ENCODE measurements at places on chromosomes 5 and 9. TPM values are rescaled to one million over a fixed set of nuclear protein-coding genes. Genes with fewer than 3 reads are reported as not detected.

- no peaks in the 10 kb centered on the region for H3K36me3 ChIP-seq
- no peak overlapping the region for H3K4me3 ChIP-seq
- DNase-seq: no peak
- no peaks in the 10 kb centered on the region for H3K4me1 ChIP-seq
- H3K27ac ChIP-seq: no peak overlapping the region
Observed at GRCh38 chr5:92911293-92911692, 669.7 kb downstream of the NR2F1-AS1 start.

- DNase-seq: no peak
- H3K36me3 ChIP-seq: no peaks in the 10 kb centered on the region
- H3K4me1 ChIP-seq: peaks cover 54% of the 10 kb centered on the region
- H3K4me3 ChIP-seq: no peak overlapping the region
- no peak overlapping the region for H3K27ac ChIP-seq
Observed at GRCh38 chr5:34685485-34686165, 29.5 kb downstream of the RAI14 start.

DNA sequence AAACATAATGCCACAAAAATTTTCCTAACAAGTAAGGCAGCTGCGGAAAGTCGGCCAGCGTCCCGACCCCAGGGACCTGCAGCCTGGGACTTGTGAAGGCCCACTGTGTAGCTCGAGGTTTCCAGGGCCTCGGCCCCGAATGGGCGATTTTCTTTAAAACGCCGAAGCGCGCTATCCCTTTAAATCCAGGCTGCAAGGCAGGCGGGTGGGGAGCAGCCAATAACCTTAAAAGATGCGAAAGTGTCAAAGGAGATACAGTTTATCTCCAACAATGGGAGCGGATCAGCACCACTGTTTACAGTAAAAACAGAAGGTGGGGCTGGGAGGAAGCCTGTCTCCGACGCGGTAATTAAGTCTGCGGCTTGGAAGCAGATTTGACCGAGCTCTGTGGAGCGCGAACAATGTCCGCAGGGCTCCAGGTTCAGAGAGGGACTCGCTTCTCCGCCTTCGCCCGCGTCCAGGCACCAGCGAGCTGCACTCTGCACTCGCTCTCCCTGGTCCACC is 1.7 kb upstream of the ZSWIM6 start:
- peak overlapping the region; percentile 97 for H3K27ac ChIP-seq
- no peak for DNase-seq
- peak overlapping the region; percentile 95 for H3K4me3 ChIP-seq

DNA sequence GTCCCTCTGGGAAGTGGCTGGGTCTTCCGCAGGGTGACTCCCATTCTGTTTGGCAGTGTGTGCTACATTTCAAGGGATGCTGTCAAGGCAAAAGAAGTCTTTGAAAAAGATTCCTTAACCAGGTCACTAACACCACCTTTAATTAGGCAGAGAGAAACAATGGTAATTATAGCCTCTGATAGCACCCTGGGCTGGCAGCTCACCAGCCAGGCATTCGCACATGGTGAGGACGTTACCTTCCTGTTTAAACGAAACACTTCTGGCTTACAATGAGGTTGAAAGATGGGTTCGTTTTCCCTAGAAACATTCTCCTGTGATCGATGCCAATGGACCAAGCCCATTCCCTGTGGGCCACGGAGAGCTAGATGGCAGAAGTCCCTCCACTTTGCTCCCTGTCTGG is 230.1 kb upstream of the PANK3 start:
- H3K4me3 ChIP-seq: no peak overlapping the region
- H3K27me3 ChIP-seq: no peaks in the 10 kb centered on the region
- no peak for DNase-seq
- H3K4me1 ChIP-seq: no peaks in the 10 kb centered on the region
- no peaks in the 10 kb centered on the region for H3K36me3 ChIP-seq
- no peak overlapping the region for H3K27ac ChIP-seq

GRCh38 chr9:136762915-136763648 is 1.2 kb downstream of the LCN15 start:
- H3K27ac ChIP-seq: no peak overlapping the region
- no peaks in the 10 kb centered on the region for H3K36me3 ChIP-seq
- no peak overlapping the region for H3K4me3 ChIP-seq
- H3K4me1 ChIP-seq: peaks cover 13% of the 10 kb centered on the region

GRCh38 chr9:93306579-93307091 is 122.7 kb downstream of the WNK2 start:
- no peaks in the 10 kb centered on the region for H3K36me3 ChIP-seq
- no peak for DNase-seq
- no peak overlapping the region for H3K27ac ChIP-seq
- H3K27me3 ChIP-seq: no peaks in the 10 kb centered on the region
- H3K4me3 ChIP-seq: no peak overlapping the region

DNA sequence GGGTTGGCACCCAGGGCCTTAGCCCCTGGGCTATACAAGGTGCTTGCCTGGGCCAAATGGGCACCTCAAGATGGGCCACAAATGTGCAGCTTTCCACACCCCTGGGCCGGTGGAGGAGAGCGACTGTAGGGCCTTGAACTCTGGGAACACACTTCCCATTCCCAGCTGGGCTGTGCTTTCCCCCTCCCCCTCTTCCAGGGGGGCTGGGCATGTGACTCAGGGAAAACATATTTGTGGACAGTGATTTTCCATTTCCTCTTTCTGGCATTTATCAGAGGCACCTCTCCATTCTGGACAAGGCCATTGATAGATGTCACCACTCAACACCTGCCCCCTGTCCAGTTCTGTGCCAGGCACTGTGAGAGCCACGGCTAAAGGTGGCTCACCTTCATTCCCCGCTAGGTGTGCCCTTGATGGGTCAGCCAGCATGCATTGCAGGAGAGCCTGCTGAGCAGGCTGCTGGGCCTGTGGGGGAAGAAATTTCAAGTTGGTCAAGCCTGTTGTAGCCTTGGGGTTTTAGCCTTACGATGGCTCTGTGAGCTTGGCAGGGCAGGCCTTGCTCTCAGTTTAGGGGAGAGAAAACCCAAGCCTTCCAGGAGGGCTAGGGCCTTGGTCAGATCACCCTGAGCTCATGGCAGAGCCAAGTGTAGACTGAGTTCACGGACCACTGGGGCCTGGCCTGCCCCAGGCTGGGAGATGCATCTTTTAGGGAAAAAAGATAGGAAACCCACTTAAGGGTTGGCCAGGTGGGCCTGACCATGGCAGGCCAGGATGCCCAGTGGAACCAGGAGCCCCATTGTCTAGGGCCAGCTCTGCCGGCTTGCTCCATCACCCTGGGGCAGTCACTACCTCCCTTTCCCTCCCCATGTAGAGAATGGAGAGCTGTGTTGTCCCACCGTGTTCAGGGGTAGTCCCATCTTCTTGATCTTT is 113.9 kb downstream of the DAB2IP start:
- peaks cover 95% of the 10 kb centered on the region for H3K36me3 ChIP-seq
- no peak overlapping the region for H3K4me3 ChIP-seq
- H3K27ac ChIP-seq: peak overlapping the region; percentile 76

DNA sequence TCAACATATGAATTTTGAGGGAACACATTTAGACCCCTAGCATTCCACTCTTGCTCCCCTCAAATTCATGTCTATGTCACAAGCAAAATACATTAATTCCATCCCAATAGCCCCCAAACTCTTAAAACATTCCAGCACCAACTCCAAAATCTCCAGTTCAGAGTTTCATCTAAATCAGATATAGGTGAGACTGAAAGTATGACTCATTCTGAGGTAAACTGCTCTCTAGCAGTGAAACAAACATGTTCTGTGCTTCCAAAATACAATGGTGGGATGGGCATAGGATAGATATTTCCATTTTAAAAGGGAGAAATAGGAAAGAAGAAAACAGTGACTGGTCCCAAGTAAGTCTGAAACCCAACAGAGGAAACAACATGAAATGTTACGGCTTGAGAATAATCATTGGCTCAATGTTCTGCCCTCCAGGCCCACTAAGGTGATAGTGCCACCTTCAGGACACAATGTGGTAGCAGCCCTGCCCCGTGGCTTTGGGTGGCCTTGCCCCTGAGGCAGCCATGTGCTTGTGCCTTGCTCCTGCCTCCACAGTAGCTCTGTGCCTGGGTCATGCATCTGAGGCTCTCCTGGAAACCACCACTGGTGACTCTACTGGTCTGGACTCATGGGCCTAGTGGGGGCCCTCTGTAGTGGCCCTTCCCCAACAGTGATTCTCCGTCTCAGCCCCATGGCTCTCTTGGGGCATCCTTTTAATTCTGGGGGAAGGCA is 36.4 kb upstream of the IPPK start:
- no peak overlapping the region for H3K4me3 ChIP-seq
- H3K4me1 ChIP-seq: no peaks in the 10 kb centered on the region
- peaks cover 17% of the 10 kb centered on the region for H3K36me3 ChIP-seq
- no peak for DNase-seq

GRCh38 chr5:62182802-62183201 is 123.2 kb upstream of the KIF2A start:
- H3K4me1 ChIP-seq: no peaks in the 10 kb centered on the region
- no peak overlapping the region for H3K4me3 ChIP-seq
- H3K27ac ChIP-seq: no peak overlapping the region
- no peak for DNase-seq
- H3K27me3 ChIP-seq: no peaks in the 10 kb centered on the region
- H3K36me3 ChIP-seq: no peaks in the 10 kb centered on the region

- H3K36me3 ChIP-seq: no peaks in the 10 kb centered on the region
- no peaks in the 10 kb centered on the region for H3K27me3 ChIP-seq
- no peak overlapping the region for H3K4me3 ChIP-seq
- DNase-seq: no peak
Observed at GRCh38 chr5:81719743-81720345, 31.1 kb downstream of the SSBP2 start.

- no peaks in the 10 kb centered on the region for H3K27me3 ChIP-seq
- H3K4me1 ChIP-seq: no peaks in the 10 kb centered on the region
- peaks cover 6% of the 10 kb centered on the region for H3K36me3 ChIP-seq
- no peak for DNase-seq
- no peak overlapping the region for H3K4me3 ChIP-seq
- no peak overlapping the region for H3K27ac ChIP-seq
Observed at GRCh38 chr5:94872526-94872925, 254.1 kb downstream of the SLF1 start.

- no peak overlapping the region for H3K27ac ChIP-seq
- no peaks in the 10 kb centered on the region for H3K36me3 ChIP-seq
- H3K27me3 ChIP-seq: no peaks in the 10 kb centered on the region
- H3K4me1 ChIP-seq: peaks cover 44% of the 10 kb centered on the region
Observed at GRCh38 chr9:88777498-88778312, 213.6 kb upstream of the S1PR3 start.

DNA sequence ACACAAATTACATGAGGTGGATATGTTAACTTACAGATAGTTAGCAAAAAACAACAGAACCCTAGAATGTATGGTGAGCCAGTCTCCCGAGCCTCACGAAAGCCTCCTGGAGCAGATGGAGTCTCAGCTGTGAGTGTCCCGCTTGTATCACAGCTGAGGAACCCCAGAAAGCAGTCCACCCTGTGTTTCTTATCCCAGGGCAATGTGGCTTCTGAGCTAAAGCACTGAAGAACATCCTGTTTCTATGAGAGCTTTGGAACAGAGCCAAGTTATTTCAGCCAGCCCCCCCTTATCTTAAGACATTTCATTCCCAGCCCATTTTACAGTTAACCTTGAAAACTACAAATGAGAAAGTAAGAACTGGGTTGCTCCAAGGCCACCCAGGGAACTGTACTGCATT is 1220.9 kb upstream of the CDH6 start:
- DNase-seq: no peak
- H3K4me3 ChIP-seq: no peak overlapping the region
- H3K4me1 ChIP-seq: no peaks in the 10 kb centered on the region
- H3K36me3 ChIP-seq: no peaks in the 10 kb centered on the region

DNA sequence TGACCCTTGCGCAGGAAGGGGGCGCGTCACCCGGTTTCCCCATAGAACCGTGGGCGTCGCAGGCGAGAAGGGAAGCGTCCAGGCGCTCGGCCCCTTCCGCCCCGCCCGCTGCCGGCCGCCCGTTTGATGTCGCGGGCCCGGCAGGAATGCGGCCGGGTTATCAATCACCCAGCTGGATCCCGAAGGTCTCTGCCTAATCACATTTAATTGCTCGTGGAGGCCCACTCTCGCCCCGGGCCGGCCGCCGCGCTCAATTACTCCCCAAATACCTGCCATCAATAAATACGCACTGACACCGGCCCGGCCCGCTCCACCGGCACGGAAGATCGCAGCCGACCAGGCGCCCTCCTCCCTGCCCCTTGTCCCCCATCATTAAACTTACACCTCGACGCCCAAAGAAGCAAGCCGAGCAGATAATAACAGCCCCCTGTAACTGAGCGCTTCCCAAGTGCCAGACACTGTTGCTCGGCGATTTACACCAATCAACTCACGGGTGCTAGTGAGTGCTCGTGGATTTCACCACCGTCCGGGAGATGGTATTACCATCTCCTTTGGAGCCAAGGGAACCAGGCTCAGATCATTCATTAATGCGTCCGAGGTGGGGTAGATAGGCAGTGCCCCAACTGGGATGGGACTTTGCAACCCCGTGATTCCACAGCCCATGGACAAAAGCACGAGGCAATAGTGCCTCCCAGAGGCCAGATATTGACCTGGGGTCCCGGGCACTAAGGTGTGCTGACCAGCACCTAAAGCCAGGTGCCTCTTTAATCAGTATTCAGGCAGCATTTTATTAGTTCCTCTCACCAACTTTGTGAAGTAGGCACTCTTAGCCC is 11.3 kb downstream of the MSX2 start:
- DNase-seq: peak; percentile 48
- peaks cover 69% of the 10 kb centered on the region for H3K27me3 ChIP-seq
- no peak overlapping the region for H3K4me3 ChIP-seq

DNA sequence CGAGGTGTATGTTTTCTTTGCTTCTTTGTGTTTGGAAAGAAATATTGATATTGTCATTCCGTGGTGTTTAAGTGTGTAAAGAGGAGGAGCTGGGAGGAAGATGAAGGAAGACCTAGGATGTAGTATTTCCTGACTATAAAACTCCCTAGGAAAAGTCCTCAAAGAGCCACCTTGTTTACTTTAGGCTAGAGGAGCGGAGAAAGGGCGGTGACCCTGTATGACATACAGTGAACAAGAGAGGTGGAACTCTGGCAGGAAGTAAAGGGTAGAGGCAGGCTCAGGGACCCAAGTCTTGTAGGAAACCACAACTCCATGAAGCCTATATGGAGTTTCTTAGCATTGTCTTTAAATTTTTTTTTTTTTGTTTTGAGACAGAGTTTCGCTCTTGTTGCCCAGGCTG is 303.9 kb downstream of the DOCK8 start:
- H3K36me3 ChIP-seq: no peaks in the 10 kb centered on the region
- H3K4me1 ChIP-seq: peaks cover 22% of the 10 kb centered on the region
- DNase-seq: no peak
- no peak overlapping the region for H3K27ac ChIP-seq
- no peaks in the 10 kb centered on the region for H3K27me3 ChIP-seq

The REEP2 gene
- 7.7 TPM for total RNA-seq

The BTNL8 gene
- 22.0 TPM for total RNA-seq

The HK3 gene
- 3.9 TPM for total RNA-seq

The CKMT2 gene
- total RNA-seq: 70.1 TPM

The ZNF618 gene
- total RNA-seq: 13.4 TPM

The CCL27 gene
- total RNA-seq: not detected

The HTR4 gene
- total RNA-seq: not detected

The SEMA6A gene
- total RNA-seq: 28.4 TPM

The SPINK13 gene
- total RNA-seq: not detected

Data from stomach (tissue), 19 donors.